Activated CD8-positive, alpha-beta memory T cell treated with anti-CD3 and anti-CD28 coated beads, Interleukin-2, amount 10 ng/mL, durations not matched to agents 7 days and 5 days (primary cell): ENCODE measurements at places on chromosomes 12 and 14. TPM values are rescaled to one million over a fixed set of nuclear protein-coding genes. Genes with fewer than 3 reads are reported as not detected.

DNA sequence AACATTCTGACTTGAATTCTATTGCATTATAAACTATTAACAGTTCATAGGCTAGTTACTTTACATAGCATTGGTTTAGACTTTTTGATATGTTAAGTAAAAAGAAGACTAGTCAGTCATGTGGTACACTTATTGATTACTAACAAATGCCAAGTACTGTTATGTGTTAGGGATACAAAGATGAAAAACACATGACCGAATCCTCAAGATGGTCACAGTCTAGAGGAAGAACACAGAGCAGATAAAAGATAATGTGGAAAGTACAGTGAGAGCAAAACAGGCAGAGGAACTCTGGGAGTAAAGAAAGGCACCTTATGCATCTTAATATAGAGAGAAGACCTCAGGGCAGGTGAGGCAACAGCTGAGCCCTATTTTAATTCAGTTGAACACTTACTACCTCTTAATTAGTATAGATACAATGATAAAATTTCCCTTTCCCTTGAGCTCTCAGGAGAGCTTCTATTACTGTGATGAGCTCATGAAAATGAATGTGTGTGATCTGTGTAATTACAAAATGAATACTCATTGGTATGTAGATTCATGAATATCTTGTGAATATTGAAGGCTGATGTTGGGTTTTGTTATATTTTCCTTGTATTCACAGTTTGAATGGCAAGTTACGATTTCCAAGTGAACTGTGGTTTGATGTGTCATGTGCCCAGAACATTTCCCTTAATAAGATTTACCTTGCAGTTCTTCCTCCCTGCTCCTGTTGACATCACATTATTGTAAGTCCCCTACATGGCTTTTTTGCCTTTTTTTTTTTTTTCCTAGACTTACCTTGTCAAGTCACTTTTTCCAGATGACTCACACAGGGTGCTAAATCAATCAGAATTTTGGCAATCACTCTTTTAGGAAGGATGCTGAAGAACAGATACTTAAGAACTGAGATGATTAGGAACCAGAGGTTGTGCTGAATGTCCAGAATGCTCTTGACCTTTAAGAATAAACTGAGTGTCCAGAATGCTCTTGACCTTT lies 29.5 kb upstream of the MSRB3 start:
- DNase-seq, result no peak
- peaks cover 9% of the 10 kb centered on the region for H3K4me1 ChIP-seq
- no peak overlapping the region for H3K27ac ChIP-seq
- H3K27me3 ChIP-seq, result no peaks in the 10 kb centered on the region
- peaks cover 25% of the 10 kb centered on the region for H3K36me3 ChIP-seq

- H3K4me3 ChIP-seq, result no peak overlapping the region
- H3K27ac ChIP-seq, result no peak overlapping the region
- H3K36me3 ChIP-seq, result peaks cover 1% of the 10 kb centered on the region
- DNase-seq, result no peak
- H3K27me3 ChIP-seq, result peaks cover 95% of the 10 kb centered on the region
Measured at GRCh38 chr12:53994264-53995001, 5.5 kb upstream of the HOXC9 start.

DNA sequence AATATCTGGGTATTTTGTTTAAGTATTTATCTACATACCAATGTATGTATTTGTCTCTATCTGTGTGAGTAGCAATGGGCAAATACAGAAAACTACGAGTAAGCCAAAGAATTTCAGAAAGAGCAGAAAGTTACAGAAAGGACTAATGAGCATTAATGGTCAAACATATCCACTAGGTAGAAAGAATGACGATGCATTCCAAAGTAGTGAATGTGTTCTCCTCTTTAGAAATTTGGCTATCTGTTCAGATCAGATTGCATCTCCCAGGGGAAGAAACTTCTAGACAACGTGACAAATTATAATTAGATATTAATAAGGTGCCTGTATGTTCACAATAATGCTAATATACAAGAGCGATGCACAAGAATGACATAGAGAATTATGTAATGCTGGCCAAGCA lies 194.5 kb upstream of the GZMB start:
- H3K4me3 ChIP-seq, result no peak overlapping the region
- peaks cover 23% of the 10 kb centered on the region for H3K27me3 ChIP-seq
- DNase-seq, result no peak
- no peaks in the 10 kb centered on the region for H3K36me3 ChIP-seq

- H3K27ac ChIP-seq, result no peak overlapping the region
- H3K27me3 ChIP-seq, result peaks cover 5% of the 10 kb centered on the region
- DNase-seq, result no peak
- H3K4me3 ChIP-seq, result no peak overlapping the region
- no peaks in the 10 kb centered on the region for H3K4me1 ChIP-seq
- no peaks in the 10 kb centered on the region for H3K36me3 ChIP-seq
Measured at GRCh38 chr14:34111953-34112352, 161.1 kb upstream of the EGLN3 start.

DNA sequence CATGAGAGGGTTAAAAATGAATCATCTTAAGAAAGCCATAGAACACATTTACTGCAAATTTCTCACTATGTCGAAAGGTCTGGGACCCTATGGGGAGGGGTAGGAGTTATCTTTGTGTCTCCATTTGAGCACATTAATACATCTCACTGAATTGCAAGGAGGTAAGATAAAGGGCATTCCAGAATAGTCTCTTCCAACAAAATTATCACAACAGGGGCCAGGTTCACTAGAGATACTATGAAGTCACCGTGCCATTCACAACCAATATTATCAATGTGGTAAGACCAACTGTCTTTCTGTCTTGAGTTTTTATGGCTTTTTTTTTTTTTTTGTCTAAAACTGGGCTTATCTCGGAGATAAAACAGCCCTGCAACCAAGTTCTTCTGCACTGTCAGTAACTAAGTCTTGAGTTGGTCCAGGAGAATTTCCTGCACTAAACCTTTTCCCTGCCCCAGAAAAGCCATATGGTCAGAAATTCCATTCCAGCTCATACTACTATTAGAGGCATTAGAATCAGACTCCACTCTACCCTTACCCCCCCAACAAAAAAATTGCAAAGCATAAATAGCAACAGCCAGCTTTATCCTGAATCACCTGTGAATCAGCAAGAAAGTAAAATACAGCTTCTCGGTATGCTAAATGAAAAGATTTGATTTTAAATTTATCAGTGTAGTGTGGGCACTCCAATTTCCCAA lies 79.7 kb downstream of the PTPRR start:
- H3K4me1 ChIP-seq, result no peaks in the 10 kb centered on the region
- DNase-seq, result no peak
- no peak overlapping the region for H3K27ac ChIP-seq
- no peaks in the 10 kb centered on the region for H3K36me3 ChIP-seq

GRCh38 chr12:29945904-29946303 lies 162.2 kb upstream of the TMTC1 start:
- no peak overlapping the region for H3K27ac ChIP-seq
- H3K4me1 ChIP-seq, result no peaks in the 10 kb centered on the region
- H3K27me3 ChIP-seq, result no peaks in the 10 kb centered on the region
- no peak for DNase-seq

DNA sequence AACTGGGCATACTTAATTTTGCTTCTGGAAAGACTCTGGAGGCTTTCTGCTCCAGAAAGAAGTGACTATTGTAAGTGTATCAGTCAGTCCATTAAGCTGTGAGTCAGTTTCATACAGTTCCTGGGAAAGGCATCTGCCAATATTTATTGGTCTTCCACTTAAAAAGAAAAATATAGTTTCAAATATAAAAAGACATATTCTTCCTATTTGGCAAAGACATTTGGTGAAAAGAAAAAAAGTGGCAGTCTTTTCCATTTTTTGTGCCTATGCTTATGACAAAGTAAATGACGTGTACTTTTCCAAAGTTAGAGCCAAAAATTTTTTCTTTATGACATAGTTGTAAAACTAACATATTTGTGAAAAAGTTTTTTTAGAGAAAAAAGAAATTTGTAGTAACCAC lies 12.3 kb downstream of the TMEM30B start:
- no peak overlapping the region for H3K27ac ChIP-seq
- H3K4me1 ChIP-seq, result peaks cover 8% of the 10 kb centered on the region
- peaks cover 60% of the 10 kb centered on the region for H3K27me3 ChIP-seq
- no peak for DNase-seq
- H3K4me3 ChIP-seq, result no peak overlapping the region
- no peaks in the 10 kb centered on the region for H3K36me3 ChIP-seq

DNA sequence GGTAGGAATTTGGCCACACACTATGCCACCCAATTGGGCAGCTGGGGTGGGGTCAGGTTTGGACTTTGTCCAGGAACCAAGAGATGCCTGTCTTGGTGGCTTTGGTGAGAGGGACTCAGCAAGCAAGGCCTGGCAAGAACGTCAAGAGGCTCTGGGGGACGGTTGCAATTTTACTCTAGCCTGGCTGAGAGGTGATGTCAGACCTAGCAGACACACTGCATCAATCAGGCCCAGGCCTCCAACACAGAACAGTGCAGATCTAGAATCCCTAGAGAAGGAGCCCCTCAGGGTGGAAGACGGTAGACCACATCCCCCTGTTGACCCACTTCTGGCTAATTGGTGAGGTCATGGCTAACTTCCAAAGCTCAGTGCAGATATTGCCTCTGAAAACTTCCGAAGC lies 1.6 kb upstream of the UNC119B start:
- H3K27ac ChIP-seq, result peak overlapping the region; percentile 60
- peaks cover 3% of the 10 kb centered on the region for H3K36me3 ChIP-seq
- H3K4me3 ChIP-seq, result no peak overlapping the region
- H3K4me1 ChIP-seq, result peaks cover 44% of the 10 kb centered on the region
- H3K27me3 ChIP-seq, result no peaks in the 10 kb centered on the region

GRCh38 chr14:22829661-22830442 lies at the start of gene MRPL52:
TSS of gene MRPL52 (plus strand) at chr14:22829887. CDS start at chr14:22829913, 26 bp downstream.
- peaks cover 3% of the 10 kb centered on the region for H3K27me3 ChIP-seq
- H3K4me3 ChIP-seq, result peak within 1 kb of the TSS; percentile 92
- peaks cover 26% of the 10 kb centered on the region for H3K36me3 ChIP-seq
- peak; percentile 95 for DNase-seq

- H3K27me3 ChIP-seq, result no peaks in the 10 kb centered on the region
- H3K27ac ChIP-seq, result no peak overlapping the region
- DNase-seq, result no peak
- H3K4me1 ChIP-seq, result no peaks in the 10 kb centered on the region
- H3K4me3 ChIP-seq, result no peak overlapping the region
- H3K36me3 ChIP-seq, result no peaks in the 10 kb centered on the region
Measured at GRCh38 chr14:82510007-82510406, 976.4 kb upstream of the SEL1L start.

GRCh38 chr14:94887591-94887990 lies 117.7 kb upstream of the GSC start:
- no peaks in the 10 kb centered on the region for H3K4me1 ChIP-seq
- no peak overlapping the region for H3K27ac ChIP-seq
- no peaks in the 10 kb centered on the region for H3K27me3 ChIP-seq

DNA sequence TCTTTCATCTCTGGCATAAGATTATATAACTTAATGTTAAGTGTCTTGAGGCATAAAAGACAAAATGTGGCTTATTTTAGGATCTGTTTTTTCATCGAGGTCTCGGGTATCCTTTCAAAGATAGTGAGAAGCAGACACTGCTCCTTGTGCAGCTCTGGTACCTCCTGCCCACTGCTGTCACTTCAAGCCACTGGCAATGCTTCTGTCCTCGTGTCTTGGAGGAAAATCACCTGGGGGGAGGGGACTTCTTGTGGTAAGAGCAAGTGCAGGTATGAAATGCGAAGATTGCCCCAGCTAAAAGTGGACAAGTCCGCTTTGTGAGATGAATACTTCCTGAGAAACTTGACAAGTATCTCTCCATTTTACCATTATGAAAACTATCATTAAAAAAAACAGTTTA lies 37.8 kb upstream of the DYNC1H1 start:
- no peaks in the 10 kb centered on the region for H3K27me3 ChIP-seq
- H3K27ac ChIP-seq, result no peak overlapping the region
- H3K36me3 ChIP-seq, result peaks cover 21% of the 10 kb centered on the region

DNA sequence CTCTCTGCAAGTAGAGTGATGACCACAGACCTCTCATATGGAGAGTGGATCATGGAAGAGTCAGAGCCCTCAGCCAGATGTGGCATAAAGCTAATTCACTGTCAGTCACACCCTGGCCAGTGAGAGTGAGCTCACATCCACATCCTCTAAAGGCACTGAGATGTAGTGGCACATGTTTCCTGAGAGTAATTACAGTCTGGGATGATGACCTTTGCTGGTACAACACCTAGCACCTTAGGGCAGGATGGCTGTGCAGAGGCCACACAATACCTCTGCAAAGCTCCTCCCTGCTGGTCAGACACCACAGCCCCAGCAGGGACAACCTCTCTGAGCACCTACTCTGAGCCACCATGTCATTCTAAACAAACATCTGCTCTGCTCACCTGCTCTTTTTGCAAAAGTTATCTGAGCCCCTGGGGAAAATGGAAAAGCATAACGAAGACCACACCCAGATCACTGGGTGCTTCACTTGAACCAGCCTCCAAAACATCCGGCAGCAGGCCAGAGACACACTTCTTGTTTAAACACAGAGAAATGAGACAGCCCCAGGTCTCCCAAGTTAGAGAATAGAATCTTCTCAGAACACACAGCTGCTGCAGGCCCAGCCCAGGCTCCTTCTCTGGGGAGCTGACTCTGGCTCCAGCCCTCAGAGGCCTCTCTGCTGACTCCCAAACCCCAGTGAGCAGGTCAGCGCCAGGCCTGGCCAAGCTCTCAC lies 30.3 kb downstream of the PITPNM2 start:
- H3K36me3 ChIP-seq, result no peaks in the 10 kb centered on the region
- peak overlapping the region; percentile 83 for H3K27ac ChIP-seq
- no peaks in the 10 kb centered on the region for H3K27me3 ChIP-seq

DNA sequence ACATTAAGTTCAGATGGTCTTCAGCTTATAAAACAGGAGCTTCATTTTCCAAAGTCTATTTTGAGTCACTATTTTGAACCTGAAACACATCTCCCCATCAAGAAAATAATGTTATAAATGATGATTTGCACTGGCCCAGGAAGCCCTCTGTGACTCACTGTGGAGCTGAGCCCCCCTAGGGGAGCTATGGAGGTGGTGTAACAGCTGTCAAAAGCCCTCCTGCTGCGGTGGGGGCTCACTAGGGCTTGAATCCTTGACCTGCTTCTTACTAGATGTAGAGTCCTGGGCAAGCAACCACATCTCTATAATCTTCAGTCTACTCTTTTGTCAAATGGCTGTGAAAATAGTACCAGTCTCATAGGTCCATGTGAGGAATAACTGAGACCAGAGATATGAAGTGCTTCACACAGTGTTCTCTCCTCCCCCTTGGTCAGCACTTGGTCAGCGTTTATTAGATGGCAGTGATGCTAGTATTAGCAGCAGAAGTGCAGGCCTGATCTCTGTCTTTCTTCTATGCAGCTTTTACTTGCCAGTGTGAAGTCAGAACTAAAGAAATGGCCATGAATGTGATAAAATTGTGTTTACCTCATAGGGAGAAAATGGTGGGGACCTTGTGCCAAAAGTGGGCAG lies 83.4 kb downstream of the RTN1 start:
- no peaks in the 10 kb centered on the region for H3K36me3 ChIP-seq
- no peak overlapping the region for H3K27ac ChIP-seq
- no peak overlapping the region for H3K4me3 ChIP-seq
- H3K4me1 ChIP-seq, result no peaks in the 10 kb centered on the region

Gene PDE3A
- total RNA-seq, result not detected

Gene CLEC4A
- 0.19 TPM for total RNA-seq

Gene SDS
- not detected for total RNA-seq

Gene KRT85
- total RNA-seq, result not detected

Gene KCNC2
- total RNA-seq, result not detected

Gene FOXG1
- total RNA-seq, result not detected

Gene TBX5
- total RNA-seq, result not detected

Gene KRT80
- total RNA-seq, result not detected

Gene TSPAN8
- total RNA-seq, result not detected

Gene STAC3
- total RNA-seq, result 5.4 TPM
